LHCN-M2 (cell line): ENCODE measurements at places on chromosomes 3 and 15.

- DNase-seq = no peak
These were observed 526 bp downstream of the GPD1L start for GRCh38 chr3:32106929-32107362.

- no peak for DNase-seq
These were observed 217.7 kb downstream of the ARPP21 start for GRCh38 chr3:35857004-35857403.

- no peak for DNase-seq
These were observed 35.4 kb downstream of the PSTPIP1 start for GRCh38 chr15:77030048-77030927.

DNA sequence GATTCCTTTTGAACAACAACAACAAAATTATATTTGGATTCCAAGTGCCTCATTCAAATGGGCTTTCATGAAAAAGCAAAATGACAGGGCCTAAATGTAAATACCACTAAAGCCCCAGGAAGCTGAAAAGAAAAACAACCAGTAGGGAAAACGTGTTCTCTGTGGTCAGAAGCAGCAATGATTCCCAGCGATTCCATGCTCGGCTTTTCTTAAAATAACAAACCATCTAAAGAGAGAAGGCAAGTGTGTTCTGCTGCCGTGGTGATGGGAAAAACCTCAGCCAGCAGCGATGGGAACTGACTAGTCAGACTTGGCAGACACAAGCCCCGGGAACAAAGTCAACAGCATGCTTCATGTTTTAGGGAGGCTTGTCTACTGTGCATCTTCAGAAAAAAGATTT is 153.6 kb downstream of the TNIK start:
- peak; percentile 96 for DNase-seq

GRCh38 chr3:16824081-16824696 is 60.6 kb upstream of the PLCL2 start:
- DNase-seq = no peak

GRCh38 chr3:71372911-71373637 is 210.5 kb downstream of the FOXP1 start:
- DNase-seq = no peak

- no peak for DNase-seq
These were observed 218.1 kb upstream of the SATB1 start for GRCh38 chr3:18643281-18643680.

- no peak for DNase-seq
These were observed 40.0 kb upstream of the OR5H6 start for GRCh38 chr3:98223907-98224672.

- DNase-seq = no peak
These were observed 1.0 kb upstream of the CEP70 start for GRCh38 chr3:138594935-138595610.

DNA sequence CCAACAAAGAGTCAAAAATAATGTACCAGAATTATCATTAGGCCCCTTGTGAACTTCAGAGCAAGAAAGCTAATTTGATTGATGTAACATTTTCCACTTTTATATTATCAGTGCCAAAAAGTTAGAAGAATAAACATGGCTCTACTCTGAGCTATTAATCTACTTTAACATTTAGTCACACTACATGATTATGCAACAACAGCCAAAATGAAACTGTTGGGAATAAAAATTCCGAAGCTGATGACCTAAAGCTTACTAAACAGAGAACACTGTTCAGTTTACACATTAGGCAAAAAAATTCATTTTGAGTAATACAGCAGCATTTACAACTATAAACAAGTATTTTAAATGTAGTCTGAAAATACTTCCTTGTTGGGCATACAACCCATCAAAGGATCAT is 1134.1 kb downstream of the EPHA3 start:
- DNase-seq = peak; percentile 68

- peak; percentile 23 for DNase-seq
These were observed 871.2 kb upstream of the NR2F2 start for GRCh38 chr15:95459273-95459672.

DNA sequence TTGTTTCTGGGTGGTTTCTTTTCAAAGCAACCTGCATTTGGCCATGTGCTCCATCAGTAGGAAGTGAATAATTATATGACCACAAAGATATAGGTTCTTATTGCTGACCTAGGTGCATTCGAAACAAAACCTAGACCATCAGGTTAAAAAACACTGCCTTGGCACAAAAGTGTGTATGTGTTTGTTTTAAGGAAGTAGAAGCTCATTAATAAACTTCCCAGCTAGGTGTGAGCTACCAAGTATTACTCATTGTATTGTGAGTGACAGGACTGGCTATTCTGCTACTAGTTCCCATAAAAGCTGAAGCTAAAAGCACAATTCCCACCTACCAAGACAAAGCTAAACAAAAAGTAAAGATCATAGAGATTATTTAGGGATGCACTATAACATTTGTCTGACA is 168.2 kb downstream of the TP63 start:
- no peak for DNase-seq

DNA sequence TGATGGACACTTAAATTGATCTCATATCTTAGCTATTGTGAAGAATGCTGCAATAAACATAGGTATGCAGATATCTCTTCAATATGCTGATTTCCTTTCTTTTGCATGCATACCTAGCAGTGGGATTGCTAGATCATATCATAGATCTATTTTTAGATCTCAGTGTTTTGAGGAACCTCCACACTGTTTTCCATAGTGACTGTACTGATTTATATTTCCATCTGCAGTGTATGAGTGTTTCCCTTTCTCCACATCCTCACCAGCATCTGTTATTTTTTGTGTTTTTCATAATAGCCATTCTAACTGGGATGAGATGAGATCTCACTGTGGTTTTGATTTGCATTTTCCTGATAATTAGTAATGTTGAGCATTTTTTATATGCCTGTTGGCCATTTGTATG is 17.1 kb upstream of the RASA2 start:
- DNase-seq = peak; percentile 31
